ENCODE measurements at places on chromosomes 1 and 21.

DNA sequence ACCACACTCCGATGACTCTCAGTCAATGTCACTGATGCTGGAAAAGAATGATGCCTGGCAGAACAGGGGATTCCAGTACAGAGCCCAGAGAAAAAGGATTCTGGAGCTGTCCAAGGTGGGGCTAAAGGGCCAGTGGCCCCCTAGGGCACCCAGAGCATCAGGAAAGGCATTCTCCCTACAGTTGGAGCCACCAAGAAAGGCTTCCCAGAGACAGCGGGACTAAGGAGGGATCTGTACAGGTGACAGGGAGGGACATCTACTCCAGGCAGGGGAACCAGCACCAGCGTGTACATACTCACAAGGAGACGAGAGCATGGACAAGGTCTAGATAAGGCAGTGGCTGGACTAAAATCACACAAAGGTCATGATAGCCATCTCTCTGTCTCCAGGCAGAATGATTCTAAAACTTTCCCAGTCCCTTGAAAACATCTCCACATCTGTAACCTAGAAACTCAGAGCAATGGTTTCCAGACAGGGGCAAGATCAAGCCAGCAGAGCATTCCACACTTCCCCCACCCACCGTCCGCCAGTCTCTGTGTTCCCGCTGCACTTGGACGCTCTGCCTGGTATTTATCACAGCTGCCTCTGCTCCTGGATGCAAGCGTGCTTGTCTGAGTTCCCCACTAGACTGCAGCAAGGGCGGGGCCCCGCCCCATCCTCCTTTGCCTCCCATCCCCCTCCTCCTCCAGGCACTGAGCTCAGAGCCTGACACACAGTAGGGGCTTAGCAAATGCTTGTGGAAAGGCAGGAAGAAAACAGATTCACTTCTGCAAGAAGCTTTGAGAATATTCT lies 111.6 kb upstream of the ZC3H12A start:
- DNase-seq = no peak

DNA sequence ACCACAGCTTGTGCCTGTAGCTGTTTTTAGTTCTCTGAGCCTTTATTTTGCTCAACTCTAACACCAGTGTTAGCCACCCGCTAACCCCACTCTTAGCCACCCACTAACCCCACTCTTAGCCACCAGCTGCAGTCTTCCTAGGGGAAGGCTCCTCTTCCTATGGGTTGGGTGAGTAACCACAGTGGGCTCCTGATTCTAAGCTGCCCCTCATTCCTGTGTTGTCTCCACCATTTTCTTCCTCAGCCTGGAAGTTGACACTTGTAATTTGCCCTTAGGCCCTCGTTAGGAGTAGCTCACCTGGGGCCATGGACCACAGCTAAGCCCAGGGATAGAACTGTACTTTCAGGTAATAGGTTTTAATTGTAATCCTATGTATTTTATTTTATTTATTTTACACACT lies 782.9 kb upstream of the TPTE start:
- DNase-seq = no peak

- peak; percentile 75 for DNase-seq
These were observed at the start of gene SYDE2 for GRCh38 chr1:85200463-85201339. Gene SYDE2 (minus strand): TSS chr1:85201016. CDS start chr1:85200996, 20 bp downstream.

DNA sequence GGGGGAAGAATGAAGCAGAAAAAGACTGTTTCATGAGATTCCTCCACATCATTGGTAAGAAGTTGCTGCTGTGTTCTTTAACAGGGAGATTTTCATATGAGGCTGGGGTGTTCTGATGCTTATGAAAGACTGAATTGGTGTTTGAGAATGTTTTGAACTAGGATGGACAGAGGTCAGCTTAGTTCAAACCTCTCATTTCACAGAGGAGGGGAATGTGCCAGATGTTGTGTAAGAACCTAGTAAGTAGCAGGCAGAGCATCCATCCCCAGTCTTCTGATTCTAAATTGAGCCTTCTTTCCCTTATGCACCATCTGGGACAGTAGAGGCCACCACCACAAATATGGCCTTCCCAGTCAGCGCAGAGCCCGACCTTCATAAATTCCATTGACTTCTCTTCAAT lies 43.7 kb downstream of the SAMD13 start:
- no peak for DNase-seq

DNA sequence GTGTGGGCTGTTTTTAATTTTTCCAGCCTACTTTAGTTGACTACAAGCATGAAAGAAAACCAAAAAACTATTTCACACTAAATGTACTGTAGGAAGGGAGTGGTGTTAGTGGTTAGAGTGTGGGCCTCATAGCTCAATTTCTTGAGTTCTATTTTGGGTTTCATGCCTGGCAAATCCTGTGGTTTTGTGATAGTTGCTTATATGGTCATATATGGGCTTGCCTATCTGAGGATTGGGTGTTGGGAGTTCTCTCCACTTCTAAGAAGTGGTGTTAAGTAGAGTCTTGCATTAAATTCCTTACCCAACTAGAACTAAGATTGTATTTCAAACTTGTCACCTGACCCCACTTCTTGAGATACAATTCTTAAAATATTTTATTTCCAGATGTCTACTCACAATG lies 37.8 kb upstream of the COL11A1 start:
- no peak for DNase-seq

- no peak for DNase-seq
These were observed 36.5 kb upstream of the CD5L start for GRCh38 chr1:157878059-157878458.

DNA sequence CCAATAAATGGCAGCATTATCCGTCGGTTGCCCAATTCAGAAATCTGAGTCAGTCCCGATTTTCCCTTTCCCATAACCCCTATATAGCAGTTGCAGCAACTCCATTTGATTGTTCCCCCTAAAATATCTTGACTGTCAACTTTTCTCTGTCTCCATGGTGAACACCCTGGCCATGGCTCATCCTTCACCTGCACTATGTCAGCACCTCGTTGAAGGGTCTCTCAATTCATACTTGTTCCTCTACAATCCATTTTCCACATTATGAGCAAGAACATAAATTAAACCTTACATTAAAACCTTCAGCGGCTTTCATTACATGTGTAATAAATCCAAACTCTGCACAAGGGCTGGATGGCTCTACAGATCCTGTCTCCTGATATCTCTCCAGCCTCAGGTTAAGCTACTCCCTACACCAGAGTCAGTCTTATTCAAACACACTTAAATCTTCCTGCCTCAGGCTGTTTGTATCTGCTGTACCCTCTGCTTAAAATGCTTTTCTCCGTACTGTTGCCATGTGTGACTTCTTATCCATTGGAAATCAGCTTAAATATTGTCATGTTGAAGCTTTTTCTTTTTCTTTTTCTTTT lies 87.3 kb downstream of the BACH1 start:
- no peak for DNase-seq

DNA sequence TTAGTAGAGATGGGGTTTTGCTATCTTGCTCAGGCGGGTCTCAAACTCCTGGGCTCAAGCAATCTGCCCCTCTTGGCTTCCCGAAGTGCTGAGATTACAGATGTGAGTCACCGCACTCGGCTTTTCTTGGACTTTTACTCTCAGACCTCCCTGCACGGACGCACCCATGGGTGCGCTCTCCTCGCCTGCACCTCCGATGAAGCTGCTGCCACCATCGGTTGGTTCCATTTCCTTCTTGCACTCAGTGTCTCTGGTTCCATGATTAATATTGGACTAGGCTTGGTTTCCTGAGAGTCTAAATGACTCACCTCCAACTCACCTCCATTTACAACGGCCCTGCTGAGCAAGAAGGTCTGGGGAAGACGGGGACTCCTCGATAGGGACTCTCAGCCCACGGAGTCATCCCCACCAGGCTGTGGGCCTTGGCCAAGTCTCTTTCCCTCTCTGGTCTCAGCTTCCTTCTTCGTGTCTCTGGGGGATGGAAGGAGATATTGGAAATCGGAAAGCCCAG lies 6.7 kb upstream of the TNFRSF8 start:
- no peak for DNase-seq

GRCh38 chr1:185821612-185822385 lies 87.6 kb downstream of the HMCN1 start:
- DNase-seq = no peak

DNA sequence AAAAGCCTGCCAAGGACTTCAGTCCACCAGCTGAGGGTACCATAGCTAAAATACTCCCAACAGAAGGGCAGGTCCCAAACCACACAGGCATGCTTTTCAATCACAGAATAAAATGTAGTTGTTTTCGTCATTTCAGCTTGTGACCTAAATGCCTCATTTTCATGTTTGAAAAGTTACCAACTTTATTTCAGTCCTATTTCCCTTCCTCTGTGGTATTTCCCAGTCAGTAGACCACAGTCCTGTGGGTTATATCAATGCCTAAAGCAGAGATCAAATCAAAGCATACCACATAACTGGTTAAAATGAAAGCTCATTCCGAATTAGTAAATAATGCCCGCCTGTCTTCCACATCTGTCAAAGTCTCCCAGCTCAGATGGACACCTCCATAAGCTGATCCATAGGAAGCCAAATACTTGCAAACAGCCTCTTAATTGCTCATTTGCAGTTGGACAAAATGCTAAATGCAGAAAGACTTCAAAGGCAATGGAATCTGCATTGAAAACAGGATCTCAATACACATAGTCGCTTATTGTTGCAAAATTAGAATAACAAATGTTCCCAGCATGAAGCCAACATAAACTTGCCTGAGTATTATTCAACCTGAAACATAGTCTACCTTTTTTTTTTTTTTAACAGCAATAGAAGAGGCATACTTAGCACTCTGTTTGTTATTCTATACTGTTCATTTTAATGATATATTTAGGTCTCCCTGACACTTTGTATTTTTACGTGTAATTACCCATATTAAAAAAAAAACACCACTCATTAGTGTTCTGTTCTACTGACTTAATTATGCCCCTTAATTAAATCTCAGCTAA lies 53.9 kb downstream of the NR5A2 start:
- no peak for DNase-seq

- DNase-seq = no peak
These were observed 26.6 kb downstream of the SLX9 start for GRCh38 chr21:44966135-44967081.

DNA sequence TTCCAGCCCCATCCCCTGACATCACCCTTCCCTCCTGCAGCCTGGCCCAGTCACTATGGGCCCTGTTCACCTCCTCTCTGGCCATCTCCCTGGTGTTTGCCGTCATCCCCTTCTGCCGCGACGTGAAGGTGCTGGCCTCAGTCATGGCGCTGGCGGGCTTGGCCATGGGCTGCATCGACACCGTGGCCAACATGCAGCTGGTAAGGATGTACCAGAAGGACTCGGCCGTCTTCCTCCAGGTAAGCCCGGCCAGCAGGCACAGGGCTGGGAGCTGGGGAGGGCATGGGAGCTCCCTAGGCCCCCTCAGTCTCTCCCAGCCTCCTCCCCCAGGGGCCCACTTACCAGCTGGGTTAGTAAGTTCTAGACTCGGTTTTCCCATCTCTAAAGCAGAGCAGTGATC lies 52.1 kb downstream of the ELK4 start:
- DNase-seq = no peak

GRCh38 chr21:41726630-41726969 lies 40.3 kb downstream of the RIPK4 start:
- no peak for DNase-seq

- no peak for DNase-seq
These were observed 1.6 kb downstream of the C1orf21 start for GRCh38 chr1:184388319-184388889.

- DNase-seq = no peak
These were observed 564.1 kb upstream of the PLXNA2 start for GRCh38 chr1:208808301-208808700.

- DNase-seq = no peak
These were observed 42.9 kb downstream of the DAB1 start for GRCh38 chr1:57380923-57381322.

GRCh38 chr1:143667730-143668129 lies 304.1 kb downstream of the FAM72C start:
- DNase-seq = no peak

DNA sequence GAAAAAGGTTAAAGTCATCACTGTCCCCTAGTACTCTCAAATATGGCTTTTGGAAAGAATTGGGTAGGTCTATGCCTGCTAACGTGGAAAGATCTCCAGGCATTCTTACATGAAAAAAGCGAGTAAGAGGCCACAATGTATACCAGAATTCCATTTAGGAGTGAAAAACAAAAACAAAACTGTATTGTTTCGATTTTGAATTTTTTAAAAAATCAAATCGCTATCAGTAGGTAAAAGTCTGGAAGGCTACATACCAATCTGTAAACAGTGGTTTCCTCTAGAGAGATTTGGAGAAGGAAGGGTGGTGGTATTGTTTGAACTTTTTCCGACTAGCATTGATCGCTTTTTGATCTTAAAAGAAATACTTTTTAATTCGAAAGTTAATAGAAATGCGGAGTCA lies 55.9 kb downstream of the RRAGC start:
- DNase-seq = no peak

GRCh38 chr21:31142600-31142999 lies 104.3 kb upstream of the KRTAP19-8 start:
- no peak for DNase-seq

DNA sequence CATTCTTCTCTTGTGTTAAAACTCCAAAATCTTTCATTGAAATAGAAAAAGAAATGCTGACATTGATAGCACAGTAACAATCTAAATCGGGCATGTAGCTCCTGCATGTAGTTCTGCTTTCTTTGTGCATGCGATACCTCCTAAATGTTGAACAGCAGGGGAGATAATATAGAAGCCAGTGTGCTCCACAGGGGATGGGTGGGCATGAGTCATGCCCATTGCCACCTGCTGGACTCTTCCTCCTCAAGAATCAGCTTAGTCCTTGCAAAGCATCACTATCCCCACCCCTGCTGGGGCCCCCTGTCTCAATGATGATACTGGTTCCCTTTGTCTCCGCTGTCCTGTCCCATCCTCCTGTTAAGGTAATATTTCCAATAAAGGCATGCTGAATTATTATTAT lies 203.0 kb downstream of the RWDD3 start:
- no peak for DNase-seq

GRCh38 chr1:9905010-9905409 lies 5.1 kb downstream of the CTNNBIP1 start:
- DNase-seq = no peak

DNA sequence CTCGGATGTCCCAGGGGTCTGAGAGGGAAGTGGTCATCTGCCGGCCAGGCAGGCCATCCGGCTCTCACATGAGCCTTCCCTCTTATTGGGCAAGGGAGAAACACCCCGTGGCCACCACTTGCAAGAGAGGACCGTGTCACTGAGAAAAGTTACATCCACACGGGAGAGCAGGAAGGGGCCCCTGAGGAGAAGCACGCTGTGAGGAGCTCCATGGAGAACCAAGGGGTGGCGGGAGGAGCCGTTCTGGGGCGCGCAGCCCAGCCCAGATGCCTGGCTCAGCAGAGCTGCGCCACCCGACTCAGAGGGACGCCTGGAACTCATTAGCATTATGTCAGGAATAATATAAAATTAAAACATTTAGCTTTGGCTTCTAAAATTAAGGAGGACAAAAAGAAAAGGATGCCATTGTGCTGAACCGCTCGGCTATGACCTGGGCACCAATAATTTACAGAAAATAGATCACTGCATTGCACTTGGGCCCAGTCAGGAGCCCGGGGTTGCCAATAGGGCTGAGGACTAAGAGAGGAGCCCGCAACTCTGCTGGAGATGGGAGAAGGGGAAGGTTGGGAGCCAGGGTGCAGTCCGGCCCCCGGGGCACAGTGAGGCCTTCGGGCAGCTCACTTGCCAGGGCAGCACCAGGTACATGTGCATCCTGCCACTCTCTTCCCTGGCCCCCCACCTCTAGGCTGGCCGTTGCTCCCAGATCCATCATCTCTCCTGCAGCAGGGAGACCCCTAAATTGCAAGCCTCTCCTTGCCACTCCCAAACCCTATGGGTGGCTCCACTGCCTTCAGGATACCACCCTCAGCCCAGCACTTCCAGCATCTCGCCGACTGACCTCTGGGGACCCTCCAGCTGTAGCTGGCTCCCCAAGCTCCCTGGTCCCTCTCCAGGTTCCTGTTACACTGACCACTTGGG lies 84.8 kb downstream of the DMRTB1 start:
- peak; percentile 9 for DNase-seq

GRCh38 chr1:234722904-234723720 lies 113.1 kb upstream of the IRF2BP2 start:
- peak; percentile 67 for DNase-seq
